Activated CD4-positive, alpha-beta T cell treated with anti-CD3 and anti-CD28 coated beads, Interleukin-2, amount 50 U/mL, for 24 hours (primary cell): ENCODE measurements at places on chromosomes 1 and 21.

DNA sequence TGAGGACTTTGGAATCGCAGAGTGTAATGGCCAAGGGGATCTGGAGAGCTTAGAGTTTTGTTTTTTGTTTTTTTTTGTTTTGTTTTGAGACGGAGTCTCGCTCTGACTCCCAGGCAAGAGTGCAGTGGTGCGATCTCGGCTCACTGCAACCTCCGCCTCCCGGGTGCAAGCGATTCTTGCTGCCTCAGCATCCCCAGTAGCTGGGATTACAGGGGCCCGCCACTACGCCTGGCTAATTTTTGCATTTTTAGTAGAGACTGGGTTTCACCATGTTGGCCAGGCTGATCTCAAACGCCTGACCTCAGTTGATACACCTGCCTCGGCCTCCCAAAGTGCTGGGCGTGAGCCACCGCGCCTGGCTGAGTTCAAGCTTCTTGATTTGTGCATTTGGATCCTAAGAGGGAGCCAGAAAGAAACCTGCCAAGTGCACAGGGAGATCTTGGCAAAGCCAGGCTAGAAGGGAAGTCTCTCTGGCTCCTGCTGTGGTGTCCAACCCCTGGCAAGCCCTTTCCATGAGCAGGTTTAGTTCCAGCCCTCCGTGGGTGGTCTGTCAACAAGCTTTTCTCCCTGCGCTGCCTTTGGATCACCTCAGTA is 852 bp downstream of the FAAH start:
- no peak for DNase-seq

- DNase-seq, result no peak
These were observed 117.0 kb downstream of the CD247 start for GRCh38 chr1:167401260-167401873.

- no peak for DNase-seq
These were observed 25.6 kb upstream of the LRRC47 start for GRCh38 chr1:3821908-3822307.

DNA sequence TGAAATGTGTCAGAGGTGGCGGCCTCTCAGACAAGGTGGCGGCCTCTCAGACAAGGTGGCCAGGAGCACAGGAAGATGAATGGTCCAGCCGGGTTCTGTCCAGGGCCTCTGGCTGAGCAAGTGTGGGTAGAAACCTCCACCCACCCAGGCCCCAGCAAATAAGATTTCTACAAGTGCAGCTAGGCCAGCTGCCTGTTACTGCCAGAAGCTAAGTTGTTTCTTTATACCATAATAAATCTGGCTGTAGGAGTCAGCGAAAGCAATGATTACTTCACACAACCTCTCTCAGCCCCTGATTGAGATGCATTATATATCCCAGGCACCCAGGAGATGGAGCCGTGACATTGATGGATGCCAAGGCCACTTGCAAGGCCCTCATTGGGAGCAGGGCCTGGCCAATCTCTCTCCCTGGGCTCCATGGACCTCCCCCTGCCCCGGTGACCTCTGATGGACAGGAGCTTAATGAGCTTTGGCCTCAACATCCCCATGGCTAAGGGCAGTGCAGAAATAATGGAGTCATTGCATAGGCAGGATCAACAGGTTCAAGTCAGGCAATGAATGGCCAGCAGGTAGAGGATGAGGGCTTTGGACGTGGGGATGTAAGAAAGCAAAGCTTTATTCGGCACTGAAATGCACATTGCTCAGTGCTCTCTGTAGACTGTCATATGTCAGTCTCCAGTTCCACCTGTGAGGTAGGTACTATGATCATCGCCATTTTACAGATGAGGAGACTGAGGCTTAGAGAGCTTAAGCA is 92.9 kb downstream of the PTPRU start:
- no peak for DNase-seq

DNA sequence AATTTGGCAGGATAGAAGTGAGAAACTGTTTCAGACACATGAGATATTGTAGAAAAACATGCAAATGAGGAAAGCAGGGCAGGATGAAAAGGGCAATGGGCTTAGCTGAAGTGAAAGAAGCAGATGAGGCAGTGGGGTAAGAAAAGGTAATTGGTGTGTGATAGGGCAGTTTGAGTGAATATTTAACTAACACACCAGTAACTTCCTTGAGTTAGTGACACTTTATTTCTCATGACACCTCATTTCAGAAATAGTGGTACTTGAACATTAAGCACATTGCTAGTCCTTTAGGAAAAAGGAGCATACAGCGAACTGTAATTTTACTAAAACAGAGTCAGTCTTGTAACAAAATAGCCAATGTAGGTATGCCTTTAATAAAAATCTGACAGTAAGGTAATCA is 415.0 kb downstream of the DPYD start:
- no peak for DNase-seq

GRCh38 chr1:57003398-57004139 is 37.8 kb upstream of the C8B start:
- DNase-seq, result no peak

GRCh38 chr1:68916221-68916902 is 419.5 kb upstream of the DEPDC1 start:
- DNase-seq, result no peak

- no peak for DNase-seq
These were observed 28.8 kb downstream of the TOR1AIP1 start for GRCh38 chr1:179910934-179911333.

DNA sequence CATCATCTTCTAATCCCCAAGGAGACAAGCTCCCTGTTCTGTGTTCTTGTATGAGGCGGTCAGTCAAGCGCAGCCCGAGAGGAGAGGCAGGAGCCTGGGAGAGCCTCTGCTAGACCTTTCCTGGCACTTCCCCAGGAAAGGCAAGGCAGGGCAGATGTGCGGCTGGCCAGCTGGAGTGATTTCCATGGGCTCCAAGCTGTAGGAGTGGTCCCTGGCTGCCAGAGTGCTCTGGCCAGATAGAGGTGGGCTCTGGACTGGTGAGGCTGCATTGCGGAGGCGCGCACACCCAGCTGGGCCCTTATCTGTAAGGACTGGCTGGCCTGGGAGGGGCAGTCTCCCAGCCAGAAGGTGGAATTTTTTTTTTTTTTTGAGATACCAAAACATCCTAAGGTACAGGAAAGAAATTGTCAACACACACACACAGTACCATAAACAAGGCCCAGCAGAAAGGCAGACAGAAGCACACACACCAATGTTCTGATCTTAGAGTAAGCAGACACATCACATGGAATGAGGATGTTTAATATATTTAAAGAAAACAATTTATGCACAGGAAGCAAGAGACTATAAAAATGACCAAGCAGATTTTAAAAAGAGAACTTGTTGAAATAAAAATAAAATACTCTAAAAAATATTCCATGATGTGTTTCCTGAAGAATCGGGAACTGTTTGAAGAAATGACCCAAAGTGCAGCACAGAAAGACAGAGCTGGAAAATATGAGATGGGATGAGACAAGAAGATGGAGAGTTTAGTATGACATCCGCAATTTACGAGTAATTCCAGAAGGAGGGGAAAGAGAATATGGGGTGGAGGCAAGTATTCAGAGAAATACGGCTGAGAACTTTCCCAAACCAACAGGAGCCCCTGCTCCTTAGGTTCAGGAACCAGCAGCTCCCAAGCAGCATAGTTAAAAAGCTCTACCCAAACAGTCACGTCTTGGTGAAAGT is 13.4 kb downstream of the IBA57 start:
- DNase-seq, result no peak

DNA sequence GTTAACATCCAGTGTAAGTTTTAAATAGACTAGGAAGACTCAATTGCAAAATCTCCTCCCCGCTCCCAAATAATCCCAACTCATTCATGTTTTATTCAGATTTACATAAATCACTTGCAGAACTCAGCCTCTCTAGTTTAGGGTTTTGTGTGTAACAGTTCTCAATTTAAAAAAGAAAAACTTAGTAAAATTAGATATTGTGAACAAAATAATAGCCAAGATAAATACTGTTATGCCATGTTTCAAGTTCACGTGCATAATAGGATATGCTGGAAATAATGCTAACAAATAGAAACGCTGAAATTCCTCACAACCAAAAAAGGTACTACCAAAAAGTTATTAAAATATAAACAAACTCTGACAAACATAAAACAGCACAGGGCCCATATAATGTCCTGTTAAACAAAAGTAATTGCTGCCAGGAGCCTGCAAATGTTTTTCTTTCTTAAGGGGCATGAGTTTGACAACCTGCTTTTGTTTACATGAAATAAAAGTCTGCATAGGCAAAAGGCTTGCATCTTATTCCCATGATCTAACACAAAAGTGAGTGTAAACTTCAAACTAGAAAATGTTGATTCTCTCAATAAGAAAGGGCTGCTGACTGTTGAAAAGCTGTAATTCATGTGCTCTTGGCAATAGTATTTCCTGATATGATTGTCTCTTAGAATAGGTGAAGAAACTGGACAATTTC is 2.9 kb downstream of the SERTAD4 start:
- no peak for DNase-seq

DNA sequence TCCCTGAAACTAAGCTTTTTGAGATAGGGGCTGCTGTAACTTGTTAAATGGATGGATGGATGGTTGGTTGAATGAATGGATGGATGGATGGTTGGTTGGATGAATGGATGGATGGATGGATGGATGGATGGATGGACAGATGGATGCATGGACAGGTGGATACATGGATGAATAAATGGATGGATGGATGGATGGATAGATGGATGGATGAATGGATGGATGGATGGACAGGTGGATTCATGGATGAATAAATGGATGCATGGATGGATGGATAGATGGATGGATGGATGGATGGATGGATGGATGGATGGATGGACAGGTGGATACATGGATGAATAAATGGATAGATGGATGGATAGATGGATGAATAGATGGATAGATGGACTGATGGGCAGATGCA is 26.9 kb downstream of the MYOM3 start:
- no peak for DNase-seq

- no peak for DNase-seq
These were observed 53.9 kb upstream of the NADK start for GRCh38 chr1:1832166-1832565.

DNA sequence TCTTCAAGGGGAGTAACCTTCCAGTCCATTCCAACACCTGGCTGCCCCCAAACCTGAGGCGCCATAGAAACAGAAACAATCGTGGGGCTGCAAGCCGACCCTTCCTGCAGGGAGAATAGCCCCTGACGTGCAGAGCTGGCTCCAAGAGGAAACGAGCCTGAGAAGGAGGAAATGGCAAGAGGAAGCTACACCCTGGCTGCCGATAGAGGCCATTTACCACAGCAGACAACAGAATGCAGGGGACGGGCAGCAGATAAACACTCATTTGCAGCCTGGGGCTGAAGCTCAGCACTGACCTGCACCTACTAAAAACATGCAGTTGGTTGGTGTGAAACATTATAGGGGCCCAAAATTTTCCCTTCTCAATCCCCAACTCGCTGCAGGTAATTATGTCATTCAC is 8.7 kb upstream of the TDRD10 start:
- DNase-seq, result no peak

- DNase-seq, result no peak
These were observed 12.4 kb downstream of the TFF3 start for GRCh38 chr21:42302794-42303193.

DNA sequence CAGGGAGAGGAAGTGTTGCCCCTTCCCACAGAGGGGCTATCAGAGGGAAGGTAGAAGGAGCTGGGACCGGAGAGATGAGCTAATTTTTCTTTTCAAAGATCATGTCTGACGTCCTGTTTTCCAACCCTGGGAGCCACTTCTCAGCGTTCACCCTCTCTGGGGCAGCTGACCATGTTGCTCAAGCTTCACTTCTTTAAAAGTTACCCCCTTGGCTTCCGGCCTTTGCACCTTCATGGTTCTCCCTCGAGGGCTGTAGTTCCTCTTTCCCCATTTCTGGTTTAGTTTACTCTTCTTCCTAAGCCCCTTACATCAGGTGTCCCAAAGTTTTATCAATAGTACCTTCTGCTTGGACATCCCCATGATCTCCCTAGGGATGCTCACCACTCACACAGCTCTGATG is 23.8 kb upstream of the CSF1 start:
- no peak for DNase-seq

DNA sequence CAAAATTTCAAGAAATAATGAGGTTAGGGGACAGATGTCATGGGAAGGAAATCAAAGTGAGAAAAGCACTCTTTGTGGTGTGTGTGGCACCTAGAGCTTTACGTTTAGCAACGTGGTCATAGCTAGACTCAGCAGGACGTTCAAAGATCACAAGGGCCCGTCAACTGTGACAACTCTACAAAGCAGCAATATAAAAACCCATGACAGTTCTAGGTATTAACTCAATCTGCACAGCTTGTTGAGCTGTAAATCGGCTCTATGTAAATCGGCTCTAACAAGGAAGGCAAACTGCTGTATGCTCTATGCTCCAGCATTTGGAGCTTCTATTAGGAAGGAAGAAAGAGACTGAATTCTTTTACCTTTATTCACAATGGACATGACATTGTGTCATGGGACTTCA is 64.8 kb downstream of the TP53BP2 start:
- DNase-seq, result no peak

DNA sequence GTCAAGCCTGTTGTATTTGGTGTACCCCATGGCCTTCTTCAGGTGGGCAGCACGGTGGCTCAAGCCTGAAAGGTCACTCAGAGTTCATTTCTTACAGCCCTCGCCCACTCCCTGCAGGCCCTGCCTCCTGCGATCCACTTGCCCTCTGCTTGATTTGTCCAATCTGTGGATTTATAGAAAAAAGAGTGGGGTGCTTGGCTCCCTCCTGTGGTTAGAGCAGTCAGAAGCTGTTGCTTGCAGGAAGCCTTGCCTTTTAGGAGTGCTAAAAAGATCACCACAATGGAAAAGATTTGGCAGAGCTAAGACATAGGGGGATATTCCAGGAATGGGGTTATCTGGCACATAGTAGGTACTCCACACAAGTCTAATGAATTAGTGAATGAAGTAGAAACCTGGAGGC is 108.0 kb upstream of the TRABD2B start:
- no peak for DNase-seq

GRCh38 chr1:78490861-78491450 is at the start of gene PTGFR:
PTGFR (plus strand) TSS chr1:78490974; CDS start chr1:78492744, 1,770 bp downstream.
- DNase-seq, result no peak

DNA sequence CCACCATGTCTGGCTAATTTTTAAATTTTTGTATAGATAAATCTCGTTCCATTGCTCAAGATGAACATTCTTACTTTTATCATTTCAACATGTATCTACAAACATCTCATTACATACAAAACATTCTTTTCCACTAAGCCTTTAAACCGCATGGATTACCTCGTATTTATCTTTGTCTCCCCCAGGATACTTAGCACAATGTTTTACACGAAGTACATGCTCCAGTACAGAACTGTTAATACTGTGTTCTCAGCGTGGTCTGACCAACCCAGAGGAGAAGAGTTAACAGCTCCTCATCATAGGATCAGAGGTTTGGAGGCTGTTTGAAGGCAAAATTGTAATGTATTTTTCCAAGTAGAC is 7.4 kb downstream of the PIK3C2B start:
- DNase-seq, result no peak
